ENCODE measurements at places on chromosomes 3 and 15.

DNA sequence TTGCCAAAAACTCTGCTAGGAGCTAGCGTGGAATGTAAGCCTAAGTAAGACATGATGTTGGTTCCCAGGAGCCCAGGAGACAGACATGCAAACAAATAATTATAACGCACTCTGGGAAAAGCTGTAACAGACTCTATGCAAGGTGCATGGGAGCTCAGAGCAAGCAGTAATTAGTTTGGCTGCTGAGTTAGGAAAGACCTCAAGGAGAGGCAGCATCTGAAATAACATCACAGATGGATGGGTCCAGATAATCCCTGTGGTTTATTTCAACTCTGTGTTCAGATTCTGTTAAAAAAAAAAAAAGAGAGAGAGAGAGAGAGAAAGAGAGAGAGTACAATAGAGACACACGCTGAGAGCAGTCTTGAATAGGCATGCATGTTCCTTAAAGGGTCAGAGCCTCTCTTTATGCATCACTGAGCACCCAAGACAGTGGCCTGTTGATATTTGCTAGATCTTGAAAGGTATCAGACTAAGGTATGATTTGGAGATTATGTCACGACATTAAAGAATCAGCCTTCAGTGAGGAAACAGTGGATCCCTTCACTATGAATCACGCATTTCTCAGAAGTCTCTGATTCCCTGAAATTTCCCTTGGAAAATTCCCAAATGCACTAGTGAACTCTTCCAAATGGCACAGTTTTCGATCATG lies 124.4 kb upstream of the LIPC start:
- DNase-seq, result peak; percentile 93

- no peak for DNase-seq
Observed at GRCh38 chr3:84096188-84096587, 862.6 kb upstream of the CADM2 start.

GRCh38 chr3:133361011-133361410 lies 38.8 kb upstream of the BFSP2 start:
- DNase-seq, result no peak

DNA sequence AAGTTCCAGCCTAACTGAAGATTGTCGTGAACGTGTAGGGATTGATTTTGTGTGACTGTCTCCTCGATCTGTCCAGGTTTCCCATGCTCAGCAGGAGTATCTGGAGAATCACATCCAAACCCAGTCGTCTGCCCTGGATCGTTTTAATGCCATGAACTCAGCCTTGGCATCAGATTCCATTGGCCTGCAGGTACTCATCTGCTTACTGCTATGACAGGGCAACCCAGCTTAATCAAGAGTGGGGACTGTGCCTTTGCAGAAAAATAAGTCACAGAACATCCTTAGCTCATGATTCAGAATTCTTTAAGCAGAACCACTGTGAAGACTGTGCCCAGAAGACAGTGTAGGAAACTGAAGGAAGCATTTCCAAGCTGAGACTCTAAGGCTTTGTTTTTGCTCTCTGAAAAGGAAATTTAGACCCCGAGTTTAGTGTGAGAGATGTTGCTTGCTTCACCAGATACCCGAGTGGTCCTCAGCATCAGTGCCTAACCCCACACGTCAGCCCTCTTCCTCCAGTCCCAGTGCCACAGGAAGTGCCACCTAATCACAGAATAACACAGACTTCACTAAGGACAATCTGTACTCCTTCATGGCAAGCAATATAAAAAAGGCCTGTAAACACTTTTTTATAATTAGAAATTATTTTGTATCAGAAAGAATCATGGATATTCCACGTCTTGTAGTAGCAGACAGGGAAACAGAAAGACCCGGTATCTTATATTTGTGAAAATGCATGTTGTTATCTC lies 34.2 kb downstream of the MYZAP start:
- DNase-seq, result no peak

DNA sequence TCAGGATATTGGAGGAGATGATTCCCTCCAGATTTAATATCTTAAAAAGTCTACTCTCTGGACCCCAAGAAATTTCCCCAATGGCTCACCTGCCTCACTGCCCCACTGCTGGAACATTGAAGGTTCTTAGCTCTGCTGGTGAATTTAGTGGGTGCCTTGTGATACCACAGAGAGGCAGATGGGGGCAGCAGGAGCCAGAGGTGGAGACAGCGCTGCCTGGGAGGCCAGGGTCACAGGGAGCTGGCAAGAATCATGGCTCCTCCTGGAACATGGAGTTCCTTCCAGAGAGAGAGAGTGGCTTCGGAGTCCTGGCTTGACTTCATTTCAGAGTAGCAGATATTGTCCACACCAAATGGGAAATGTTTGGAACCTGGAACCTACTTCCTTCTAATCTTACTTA lies 263.5 kb upstream of the CFAP20DC start:
- peak; percentile 8 for DNase-seq

- DNase-seq, result peak; percentile 51
Observed at GRCh38 chr15:69859866-69860265, 237.9 kb downstream of the TLE3 start.

DNA sequence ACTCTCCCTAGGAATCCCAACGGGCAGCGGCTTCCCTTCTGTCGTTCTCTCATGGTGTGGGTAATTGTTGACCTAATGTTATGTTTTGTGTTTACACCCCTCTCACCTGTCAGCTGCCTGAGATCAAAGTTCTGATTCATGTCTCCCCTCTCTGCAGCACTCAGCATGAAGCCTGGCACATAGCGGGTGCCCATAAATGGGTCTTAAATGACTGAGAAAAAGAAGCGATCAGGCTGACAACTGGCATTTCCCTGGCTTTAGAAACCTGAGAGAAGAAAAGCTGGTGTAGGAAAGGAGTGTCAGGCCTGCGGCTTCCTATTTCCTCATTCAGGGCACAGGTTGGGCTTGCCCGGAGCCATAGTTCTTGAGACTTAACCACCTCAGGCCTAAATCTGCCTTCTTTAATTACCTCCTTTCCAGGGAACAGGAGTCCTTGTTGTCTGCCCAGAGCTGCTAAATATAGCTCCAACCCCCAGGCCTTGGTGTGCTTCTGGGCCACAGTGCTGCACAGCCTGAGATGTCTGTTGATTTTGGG lies 31.8 kb downstream of the LPP start:
- DNase-seq, result no peak

GRCh38 chr15:77201665-77202064 lies 130.8 kb upstream of the TSPAN3 start:
- no peak for DNase-seq

- no peak for DNase-seq
Observed at GRCh38 chr15:67700023-67700422, 125.3 kb upstream of the SKOR1 start.

- no peak for DNase-seq
Observed at GRCh38 chr3:23650371-23651140, 155.2 kb upstream of the UBE2E1 start.

GRCh38 chr3:66241466-66241865 lies 20.7 kb downstream of the SLC25A26 start:
- DNase-seq, result no peak

- no peak for DNase-seq
Observed at GRCh38 chr15:89243046-89243690, 611 bp upstream of the FANCI start.

- DNase-seq, result no peak
Observed at GRCh38 chr3:45711931-45712330, 22.7 kb downstream of the SACM1L start.

GRCh38 chr3:195250473-195251251 lies 20.3 kb downstream of the XXYLT1 start:
- DNase-seq, result peak; percentile 25

- no peak for DNase-seq
Observed at GRCh38 chr3:161640181-161640580, 143.6 kb downstream of the OTOL1 start.

- DNase-seq, result no peak
Observed at GRCh38 chr3:46866720-46867549, 3.7 kb upstream of the MYL3 start.

- no peak for DNase-seq
Observed at GRCh38 chr3:45868650-45869049, 17.7 kb upstream of the CCR9 start.

DNA sequence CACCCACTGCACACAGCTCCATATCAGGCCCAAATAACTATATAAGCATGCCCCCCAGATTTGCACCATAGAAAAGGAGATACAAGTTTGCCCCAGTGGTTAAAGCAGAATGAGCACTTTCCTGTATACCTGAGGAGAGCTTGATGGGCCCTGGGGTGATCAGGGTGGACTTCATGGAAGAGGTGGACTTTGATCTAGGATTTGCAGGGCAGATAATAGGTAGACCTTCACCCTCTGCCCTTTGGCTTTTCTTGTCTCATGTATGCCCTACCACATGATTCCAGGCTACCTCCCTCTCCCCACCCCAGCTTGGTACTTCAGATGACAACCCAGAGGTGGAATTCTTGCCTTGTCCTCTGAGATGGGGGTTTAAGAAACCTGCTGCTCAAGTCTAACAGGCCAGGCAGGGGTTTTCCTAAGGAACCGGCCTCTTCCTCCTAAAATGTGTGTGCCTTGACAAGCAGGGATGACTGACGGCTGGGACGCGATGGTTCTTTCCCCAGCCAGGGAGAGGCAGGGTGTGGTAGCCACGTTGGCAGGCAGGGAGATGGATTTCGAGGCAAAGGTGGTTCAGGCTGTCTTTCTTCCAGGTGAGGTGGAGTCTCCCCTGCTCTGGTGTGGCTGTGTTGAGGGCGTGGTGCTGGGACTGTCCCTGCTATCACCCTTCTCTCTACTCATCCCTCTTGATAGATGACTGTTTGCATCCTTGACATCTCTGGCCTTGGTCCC lies 6.6 kb upstream of the RHCG start:
- DNase-seq, result no peak

- DNase-seq, result no peak
Observed at GRCh38 chr3:175270198-175270837, 411.2 kb downstream of the NAALADL2 start.

DNA sequence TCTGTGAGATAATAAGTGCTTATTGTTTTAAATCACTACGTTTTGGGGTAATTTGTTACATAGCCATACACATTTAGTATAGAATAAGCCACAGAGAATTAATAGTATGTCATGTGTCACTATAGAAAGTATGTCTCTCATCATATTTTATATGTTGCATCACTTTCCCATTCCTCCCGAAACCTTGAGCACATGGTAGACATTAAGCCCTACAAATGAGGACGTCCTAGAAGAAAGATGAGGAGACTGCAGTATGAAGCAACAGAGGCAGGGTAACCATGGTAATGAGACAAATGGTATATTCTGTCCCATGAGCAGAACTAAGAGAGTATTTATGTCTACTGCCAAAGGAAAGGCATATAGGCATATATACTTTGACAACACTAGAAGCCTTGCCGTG lies 720.2 kb downstream of the ROBO1 start:
- no peak for DNase-seq

DNA sequence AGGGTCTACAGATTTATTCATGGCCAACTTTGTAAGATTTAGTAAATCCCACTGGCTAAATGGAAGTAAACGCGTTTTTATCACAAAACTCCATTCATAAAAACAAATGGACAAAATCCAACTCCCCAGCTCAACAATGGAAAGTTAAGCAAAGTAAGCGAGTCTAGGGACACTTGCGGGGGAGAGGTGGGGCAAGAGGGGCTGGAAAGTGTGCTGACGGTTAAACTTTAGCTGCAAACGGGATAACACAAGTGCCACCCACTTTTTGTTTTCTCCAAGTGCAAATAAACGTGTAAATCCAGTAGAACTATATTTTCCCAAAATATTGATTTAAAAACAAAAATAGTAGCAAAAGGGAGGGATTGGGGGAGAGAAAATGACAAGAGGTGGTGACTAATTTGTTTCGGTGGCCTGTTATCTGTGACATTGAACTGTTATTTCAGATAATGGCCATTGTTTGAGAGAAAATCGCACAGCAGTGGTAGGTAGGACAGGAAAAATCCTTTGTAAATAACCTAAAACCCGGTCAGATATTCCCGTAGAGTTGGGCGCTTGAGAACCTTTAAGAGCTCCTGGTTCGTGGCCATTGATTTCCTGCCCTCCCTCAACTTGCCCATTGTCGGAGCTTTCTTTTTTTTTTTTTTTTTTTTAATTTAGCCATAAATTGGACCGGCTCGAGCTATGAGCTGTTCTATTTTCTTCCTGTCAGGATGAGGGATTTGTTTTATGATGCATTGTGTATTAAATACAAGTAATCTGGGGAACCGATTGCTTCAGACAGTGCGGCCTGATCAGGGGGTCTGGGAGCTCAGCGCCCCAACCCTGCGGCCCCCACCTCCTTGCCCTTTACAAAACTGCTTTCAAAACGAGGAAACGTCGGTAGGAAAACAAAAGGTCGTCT lies 514.8 kb downstream of the MECOM start:
- DNase-seq, result no peak

DNA sequence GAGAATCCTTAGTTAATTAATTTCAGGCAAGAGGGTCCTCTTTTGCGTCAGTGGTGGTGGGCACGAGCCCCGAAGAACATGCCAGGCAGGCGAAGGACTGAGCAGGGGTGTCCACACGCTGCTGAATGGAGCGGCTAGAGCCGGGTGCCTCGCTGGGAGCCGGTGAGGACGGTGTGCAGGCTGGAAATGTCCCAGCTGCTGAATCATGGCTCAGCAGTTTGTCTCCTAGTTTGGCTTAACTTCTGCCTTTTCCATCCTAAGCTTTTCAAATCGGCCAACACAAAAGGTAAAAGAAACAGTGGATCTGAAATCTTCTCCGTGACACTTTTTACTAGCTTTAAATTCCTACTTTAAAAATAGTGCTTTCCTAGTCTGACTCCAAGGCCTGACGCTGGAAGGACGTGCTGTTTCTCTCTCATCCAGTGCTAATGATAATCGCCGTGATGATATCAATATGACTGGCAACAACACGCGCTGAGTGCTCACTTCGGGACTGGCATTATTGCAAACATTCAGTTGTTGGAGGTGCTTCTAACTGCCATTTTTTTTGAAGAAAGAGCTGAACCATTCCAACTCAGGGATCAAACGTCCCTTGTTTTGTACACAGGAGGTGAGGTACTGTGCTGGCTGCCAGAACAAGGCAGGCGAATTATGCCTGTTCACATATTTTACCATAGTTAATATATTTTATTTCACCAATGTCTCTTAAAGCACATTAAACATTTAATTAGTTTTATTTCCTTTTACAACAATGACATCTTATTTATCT lies 19.8 kb downstream of the PCSK6 start:
- DNase-seq, result no peak

DNA sequence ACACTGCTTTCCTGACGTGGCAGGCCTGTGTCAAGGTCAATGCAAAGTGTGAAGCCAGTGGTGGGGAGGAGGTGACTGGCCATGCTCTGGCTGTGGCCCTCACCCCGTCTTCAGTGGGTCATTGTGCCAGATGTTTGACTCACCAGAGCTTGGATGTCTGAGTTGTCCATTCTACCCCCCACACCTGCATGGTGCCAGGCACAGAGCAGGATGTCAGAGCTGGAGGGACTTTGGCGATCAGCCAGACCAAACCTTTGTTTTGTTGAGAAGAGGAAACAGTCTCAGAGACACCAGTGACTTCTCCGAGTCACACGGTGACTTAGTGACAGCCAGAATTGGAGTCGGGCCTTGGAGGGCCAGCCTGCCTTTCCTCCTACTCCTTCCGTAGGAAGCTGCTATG lies 49.5 kb downstream of the SMAD6 start:
- no peak for DNase-seq

DNA sequence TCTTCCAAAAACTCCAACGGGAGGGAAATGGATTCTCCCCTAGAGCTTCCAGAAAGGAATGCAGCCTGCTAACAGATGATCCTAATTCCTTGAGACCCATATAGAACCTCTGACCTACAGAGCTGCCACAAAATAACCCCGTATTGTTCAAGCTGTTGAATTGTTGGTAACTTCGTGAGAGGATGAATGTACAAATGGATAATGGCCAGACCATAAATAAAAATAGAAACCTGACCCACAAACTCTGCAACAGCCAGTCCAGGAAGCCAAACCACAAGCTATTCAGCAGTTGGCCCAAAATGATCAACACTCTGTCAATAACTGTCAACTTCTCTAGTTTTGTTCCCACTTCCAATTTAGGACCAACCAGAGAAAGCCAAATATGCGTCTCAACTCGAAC lies 414.0 kb upstream of the ZNF717 start:
- DNase-seq, result no peak

Measured in NCI-H524 (cell line).